ENCODE measurements at places on chromosomes 4 and X.

- peak; percentile 84 for DNase-seq
Measured at GRCh38 chr4:112231779-112232713, at the start of gene AP1AR. AP1AR (plus strand) TSS chr4:112231787; CDS start chr4:112232092, 305 bp downstream.

DNA sequence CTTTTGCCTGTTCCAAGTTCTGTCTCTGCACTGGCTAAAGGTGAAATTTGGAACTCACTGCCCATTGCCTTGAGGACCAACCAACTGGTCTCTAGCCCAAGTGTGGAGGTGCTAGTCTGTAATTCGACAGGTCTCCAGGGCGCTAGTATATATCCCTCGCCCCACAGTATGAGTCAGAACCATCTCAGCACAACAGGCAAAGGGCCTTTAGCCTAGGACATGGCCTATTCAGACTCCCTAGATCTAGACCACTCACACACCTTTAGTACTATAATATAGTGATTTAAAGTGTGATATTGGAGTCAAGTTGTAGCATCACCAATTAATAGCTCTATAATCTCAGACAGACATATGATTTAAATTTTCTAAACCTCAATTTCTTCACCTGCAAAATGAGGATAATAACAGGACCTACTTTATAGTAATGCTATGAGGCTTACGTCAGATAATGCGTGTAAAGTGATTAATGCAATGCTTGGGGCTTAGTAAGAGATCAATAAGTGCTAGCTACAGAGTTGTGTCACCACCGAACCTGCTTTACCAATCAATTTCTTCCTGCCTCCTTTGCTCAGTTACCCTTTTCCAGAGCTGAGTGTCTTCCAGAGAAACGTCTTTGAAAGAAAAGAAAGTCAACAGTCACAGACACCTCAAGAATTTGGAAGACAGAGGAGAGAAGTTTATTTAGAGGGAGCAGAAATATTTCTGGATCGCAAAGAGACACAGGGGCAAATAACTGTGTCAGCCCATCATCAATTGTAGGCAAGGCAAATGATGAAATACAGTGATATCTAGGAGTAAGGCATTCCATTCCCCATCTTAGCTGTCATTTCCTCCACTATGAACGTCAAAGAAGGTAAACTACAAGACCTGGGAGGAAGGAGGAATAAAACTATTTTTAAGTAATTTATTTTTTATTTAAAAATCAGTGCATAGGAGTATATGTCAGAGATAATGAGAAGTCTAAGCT lies 2.3 kb downstream of the NOX1 start:
- DNase-seq: no peak

DNA sequence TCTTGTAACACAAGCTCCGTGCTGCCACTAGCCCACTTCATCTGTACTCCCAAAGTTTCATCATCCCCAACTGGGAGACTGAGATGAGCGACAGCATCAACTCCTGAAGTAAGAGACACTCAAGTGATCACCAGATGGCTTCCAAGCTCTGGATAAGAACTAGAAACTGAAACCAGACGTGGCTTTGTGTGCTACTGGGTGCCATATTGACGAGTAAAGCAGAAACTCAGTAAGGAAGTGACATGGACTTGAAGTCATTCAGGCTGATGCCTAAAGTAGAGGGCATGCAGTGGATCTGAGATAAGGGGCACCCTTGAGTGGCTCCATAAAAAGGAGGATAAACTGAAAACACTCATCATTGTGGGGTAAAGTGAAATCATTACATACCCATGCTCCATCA lies 72.4 kb downstream of the PCYT1B start:
- no peak for DNase-seq

- no peak for DNase-seq
Measured at GRCh38 chr4:53816561-53816960, 225.3 kb upstream of the LNX1 start.

- DNase-seq: no peak
Measured at GRCh38 chr4:106993827-106994226, 42.3 kb downstream of the DKK2 start.

DNA sequence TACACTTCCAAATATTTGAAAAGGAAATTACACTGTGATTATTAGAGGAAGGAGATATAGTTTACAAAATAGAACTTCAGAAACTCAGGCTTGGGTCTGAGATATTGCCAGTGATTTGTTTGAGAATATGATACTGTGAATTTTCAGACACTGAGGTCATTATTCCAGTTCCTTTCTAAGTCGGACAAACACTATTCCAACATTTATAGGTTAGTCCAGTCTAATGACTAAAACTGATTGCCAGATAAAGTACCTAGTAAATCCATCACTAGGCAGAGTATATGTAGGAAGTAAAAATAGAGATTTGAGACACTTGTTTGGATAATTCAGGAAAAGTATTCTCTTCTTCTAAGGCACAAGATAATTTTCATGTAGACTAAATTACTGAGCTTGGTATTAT lies 13.2 kb downstream of the MTTP start:
- no peak for DNase-seq

DNA sequence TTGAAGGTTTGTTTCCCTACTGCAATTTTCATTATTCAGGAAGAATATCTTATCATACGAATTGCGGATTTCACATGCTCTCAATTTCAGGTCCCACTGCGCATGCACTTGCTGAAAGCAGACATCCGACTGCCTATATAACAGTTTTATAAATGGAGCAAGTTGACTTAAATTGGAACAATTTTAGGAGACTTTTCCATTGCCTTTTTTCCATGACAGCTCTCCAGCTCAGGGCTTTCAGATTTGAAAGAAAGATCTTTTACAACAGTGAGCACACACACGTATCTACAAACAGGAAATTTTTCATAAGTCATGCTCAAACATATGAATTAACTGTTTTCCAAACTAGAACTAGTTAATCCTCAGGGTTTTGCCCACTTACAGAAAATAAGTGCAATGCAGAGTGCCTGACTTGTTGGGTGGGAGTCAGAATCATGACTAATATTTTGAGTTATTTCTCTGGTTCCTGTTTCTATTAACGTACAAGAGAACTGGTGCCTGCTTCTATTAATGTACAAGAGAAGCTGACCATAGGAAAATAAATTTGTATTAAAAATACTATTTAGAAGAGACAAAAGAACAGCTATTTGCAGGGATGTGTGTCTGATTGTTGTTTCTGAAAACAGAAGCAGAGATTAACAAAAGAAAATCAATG lies 137.9 kb downstream of the GPC3 start:
- DNase-seq: no peak

DNA sequence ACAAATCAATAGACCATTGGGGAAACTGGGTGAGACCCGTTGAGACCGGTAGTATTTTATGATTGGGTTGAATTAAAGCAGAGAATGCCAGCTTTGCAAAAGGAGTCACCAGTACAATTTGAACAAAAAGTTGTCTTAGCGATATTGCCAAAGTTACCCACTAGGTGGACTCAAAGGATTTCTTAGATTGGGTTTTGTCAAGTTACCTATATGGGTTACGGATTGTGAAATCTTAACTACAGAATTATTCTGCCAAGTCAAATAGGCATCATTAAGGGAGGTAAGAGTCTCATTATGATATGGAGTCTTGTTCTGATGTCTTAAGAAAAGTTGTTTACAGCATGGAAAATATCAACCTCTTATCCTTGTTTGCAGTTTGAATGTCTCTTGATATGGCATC lies 15.0 kb upstream of the CT47A1 start:
- DNase-seq: no peak

DNA sequence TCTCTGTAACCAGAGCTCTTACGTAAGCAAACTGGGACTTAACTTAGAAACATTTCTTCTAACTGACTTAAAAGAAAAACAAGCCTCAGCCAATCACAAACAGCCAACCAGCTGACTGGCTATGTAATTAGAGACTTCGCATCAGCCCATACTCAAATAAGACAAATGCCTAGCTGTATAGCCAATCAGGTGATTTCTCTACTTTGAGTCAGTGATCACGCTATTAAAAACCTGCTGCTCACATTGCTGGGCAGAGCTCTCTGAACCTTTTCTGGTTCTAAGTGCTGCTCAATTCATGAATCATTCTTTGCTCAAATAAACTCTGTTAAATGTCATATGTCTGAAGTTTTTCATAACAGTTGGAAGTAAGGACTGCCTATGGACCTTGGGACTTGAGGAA lies 9.9 kb upstream of the SMIM10L2A start:
- no peak for DNase-seq

- no peak for DNase-seq
Measured at GRCh38 chr4:13212936-13213335, 271.2 kb downstream of the RAB28 start.

- no peak for DNase-seq
Measured at GRCh38 chr4:169665046-169665737, 44.8 kb downstream of the CLCN3 start.

- peak; percentile 42 for DNase-seq
Measured at GRCh38 chr4:4430492-4431195, 43.7 kb downstream of the NSG1 start.

DNA sequence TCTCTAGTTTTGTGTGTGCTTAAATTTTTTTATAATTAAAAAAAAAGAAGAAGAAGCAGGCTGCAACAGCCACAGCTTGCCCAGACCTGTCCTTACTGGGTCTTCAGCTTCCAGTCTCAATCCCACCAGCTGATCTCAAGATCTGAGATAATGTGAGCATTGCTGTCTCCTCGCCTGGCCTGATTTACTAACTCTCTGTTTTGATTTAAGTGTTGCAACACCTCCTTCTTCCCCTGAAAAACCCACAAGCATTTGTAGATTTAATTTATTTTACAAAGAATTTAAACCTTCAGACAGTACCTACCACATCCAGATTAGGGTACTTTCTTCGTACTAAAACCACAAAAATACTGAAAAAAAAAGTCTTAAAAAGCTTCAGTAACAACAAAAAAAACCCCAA lies 38.0 kb downstream of the FAM241A start:
- no peak for DNase-seq

- no peak for DNase-seq
Measured at GRCh38 chr4:162497564-162498167, 333.9 kb upstream of the FSTL5 start.

GRCh38 chr4:109127866-109128265 lies 174.6 kb downstream of the COL25A1 start:
- DNase-seq: no peak

DNA sequence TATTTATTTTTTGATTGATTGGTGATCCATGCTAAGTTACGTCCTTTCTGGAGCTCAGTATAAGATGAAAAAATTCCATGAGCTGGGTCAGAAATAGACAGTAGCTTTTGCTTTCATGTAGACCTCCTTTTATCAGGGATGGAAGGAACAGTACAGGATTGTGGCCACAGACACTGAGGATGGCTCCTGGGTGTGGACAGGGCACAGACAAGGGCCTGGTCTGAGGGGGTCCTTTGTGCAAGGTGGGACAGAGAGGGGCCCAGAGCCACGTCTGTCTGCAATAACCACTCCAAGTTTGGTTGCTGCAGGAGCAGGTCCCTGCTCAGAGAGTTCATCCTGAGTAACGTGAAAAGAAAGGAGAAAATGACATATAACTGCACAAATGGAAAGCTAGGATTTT lies 127.1 kb downstream of the ENPP6 start:
- no peak for DNase-seq

All from activated T-cell treated with anti-CD3 and anti-CD28 coated beads, Interleukin-2, amount 50 U/mL, for 1 hour (primary cell).